ENCODE measurements at places on chromosomes 16 and 17.

GRCh38 chr17:3557768-3558583, at the start of gene TRPV3:
TSS of gene TRPV3 (minus strand) at chr17:3557812. CDS start at chr17:3554850, 2,962 bp downstream.
- H3K4me3 ChIP-seq, result no peak within 1 kb of the TSS
- no peaks in the 10 kb centered on the region for H3K36me3 ChIP-seq
- H3K4me1 ChIP-seq, result peaks cover 12% of the 10 kb centered on the region
- no peak for DNase-seq
- H3K27me3 ChIP-seq, result peaks cover 20% of the 10 kb centered on the region
- peak within 1 kb of the TSS; percentile 51 for H3K27ac ChIP-seq

DNA sequence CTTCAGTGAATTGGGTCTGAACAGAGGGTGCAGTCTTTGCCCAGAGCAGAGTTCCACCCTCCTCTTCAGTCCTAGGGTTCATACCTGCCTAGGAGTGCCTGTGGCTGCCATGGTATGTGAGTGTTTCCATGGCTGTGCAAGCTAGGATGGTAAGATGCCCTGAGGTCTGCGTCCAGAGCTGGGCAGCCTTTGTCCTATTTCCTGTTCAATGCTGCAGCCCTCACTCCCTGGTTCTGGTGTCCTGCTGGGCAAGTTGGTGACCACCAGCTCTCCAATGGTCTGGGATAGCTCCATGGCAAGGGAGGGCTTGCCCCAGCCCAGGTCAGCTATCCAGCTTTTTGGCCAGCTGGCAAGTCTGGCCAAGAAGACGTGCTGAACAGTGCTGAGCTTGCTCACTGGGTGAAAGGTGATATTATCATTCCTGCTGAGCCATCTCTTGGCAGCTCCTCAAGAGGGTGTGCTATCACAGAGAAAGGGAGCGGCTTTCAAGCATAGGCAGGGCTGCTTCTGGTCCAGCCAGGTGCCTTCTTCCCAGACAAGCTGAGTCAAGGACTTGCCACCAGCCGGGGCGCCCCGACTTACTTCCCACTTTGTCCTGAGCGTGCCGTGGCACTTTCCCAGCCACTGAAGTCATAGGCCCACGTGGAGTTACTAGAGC, 13.0 kb upstream of the NFATC3 start:
- H3K4me3 ChIP-seq, result no peak overlapping the region
- DNase-seq, result no peak
- H3K4me1 ChIP-seq, result peaks cover 27% of the 10 kb centered on the region
- H3K27me3 ChIP-seq, result peaks cover 3% of the 10 kb centered on the region
- peaks cover 59% of the 10 kb centered on the region for H3K36me3 ChIP-seq

DNA sequence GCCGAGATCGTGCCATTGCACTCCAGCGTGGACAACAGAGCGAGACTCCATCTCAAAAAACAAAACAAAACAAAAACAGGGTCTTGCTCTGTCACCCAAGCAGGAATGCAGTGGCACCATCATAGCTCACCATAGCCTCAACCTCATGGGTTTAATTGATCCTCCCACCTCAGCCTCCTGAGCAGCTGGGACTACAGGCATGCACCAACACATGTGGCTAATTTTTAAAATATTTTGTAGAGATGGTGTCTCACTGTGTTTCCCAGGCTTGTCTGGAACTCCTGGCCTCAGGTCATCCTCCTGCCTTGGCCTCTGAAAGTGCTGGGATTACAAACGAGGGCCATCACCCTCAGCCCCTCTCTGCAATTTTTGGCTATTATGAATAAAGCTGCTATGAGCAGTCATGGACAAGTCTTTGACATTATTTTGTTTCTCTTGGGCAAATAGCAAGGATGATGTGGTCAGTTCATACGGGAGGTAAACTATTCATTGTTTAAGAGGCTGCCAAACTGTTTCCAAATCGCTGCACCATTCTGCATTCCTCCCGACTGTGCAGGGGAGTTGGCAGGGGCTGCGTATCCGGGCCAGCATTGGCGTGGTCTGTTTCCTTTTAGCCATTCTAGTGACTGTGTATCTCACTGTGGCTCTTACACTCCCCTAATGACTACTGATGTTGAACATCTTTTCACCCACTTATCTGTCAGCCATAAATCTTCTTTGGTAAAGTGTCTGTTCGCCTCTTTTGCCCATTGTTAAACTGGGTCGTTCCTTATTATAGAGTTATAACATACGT, 21.1 kb downstream of the EIF4A3 start:
- no peak for DNase-seq
- H3K4me1 ChIP-seq, result peaks cover 16% of the 10 kb centered on the region
- H3K27me3 ChIP-seq, result peaks cover 11% of the 10 kb centered on the region
- H3K27ac ChIP-seq, result no peak overlapping the region
- no peak overlapping the region for H3K4me3 ChIP-seq

DNA sequence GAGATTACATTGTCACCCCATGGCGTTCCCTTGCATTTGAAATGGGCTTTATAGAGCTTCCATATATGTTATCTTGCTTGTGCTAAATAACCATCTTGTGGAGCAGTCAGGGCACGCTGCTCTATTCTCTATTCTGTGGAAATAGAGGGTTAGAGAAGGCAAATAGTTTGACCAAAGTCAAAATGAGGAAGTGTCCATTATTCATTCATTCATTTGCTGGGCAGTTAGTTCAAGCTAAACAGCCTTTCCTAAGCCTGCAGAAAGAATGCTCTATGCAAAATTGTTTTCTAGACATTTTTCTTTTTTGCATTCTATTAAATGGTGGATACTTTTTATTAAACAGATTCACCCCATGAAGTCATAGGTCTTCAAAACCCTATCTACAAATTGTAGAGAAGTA, 67.8 kb upstream of the ELAC2 start:
- H3K4me1 ChIP-seq, result peaks cover 10% of the 10 kb centered on the region
- DNase-seq, result no peak
- peaks cover 12% of the 10 kb centered on the region for H3K27me3 ChIP-seq
- H3K4me3 ChIP-seq, result no peak overlapping the region
- H3K27ac ChIP-seq, result no peak overlapping the region

DNA sequence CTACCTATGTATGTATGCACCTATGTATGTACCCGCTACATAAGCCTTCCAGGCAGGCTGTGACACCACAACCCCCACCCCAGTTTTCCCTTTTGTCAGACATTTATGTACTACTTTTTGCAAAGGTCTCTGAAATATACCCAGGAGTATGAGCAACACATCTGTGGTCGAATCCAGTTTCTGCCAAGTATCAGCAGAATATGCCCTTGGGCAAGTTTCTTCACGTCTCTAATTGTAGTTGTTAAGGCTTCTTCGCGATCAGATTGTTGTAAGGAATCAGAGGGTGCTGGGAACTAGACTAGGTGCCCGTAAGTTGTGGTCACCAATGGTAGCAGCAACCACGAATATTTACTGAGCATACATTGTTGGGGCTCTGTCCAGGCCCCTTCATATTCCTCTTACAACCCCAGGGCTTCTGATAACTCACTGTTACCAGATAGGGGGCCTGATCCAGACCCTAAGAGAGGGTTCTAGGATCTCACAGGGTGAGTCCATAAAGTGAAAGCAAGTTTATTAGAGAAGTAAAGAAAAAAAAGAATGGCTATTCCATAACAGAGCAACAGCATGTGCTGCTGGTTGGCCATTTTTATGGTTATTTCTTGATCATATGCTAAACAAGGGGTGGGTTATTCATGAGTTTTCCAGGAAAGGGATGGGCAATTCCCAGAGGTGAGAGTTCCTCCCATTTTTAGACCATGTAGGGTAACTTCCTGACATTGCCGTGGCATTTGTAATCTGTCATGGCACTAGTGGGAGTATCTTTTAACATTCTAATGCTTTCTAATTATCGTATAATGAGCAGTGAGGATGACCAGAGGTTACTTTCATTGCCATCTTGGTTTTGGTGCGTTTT, 16.6 kb downstream of the NUDT7 start:
- no peak for DNase-seq
- H3K4me3 ChIP-seq, result no peak overlapping the region
- H3K27ac ChIP-seq, result no peak overlapping the region

DNA sequence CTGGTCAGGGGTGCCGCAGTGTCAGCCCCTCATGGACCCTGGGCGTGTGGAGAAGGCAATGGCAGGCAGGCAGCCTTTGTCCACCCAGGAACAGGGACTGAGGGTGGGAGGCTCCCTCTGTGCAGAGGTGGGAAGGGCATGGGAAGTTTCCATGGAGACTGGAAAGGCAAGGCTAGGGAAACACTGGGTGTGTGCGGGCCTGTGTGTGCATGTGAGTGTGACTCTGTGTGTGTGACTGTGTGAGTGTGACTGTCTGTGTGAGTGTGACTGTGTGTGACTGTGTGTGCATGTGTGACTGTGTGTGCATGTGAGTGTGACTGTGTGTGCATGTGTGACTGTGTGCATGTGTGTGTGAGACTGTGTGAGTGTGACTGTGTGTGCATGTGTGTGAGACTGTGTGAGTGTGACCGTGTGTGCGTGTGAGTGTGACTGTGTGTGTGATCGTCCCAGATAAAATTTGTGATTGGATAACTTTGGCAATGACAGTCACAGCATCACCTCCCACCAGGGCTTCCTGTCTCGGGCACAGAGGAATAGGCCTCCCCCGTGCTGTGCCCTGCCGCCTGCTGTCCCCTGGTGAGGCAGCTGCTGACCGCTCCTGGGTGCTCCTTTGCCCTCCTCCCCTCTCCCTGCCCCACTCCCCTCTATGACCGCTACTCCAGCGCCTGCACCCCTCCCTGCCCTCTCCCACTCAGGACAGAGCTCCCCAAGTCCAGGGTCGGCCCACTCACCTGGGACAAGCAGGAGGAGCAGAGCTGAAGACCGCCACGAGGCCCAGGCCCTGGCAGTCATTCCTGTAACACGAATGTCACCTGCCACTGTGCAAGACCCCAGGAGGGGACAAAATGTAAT, 698 bp downstream of the CD300C start:
- peaks cover 14% of the 10 kb centered on the region for H3K4me1 ChIP-seq
- H3K27me3 ChIP-seq, result peaks cover 25% of the 10 kb centered on the region
- no peak overlapping the region for H3K27ac ChIP-seq
- DNase-seq, result no peak

DNA sequence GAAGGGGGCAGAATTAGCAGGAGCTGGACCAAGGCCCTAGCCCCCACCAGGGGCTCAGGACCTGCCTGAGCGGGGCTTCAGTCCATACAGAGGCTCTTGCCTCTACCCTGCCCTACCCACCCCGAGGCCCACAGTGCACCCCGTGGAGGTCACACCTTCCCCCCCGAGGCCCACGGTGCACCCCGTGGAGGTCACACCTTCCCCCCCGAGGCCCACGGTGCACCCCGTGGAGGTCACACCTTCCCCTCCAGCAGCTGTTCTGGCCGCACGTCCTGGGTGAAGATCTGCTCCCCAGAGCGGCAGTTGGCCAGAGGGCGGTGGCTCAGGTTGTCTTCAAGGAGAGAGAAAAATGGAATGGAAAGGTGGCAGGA, 11.4 kb downstream of the CASKIN2 start:
- peaks cover 5% of the 10 kb centered on the region for H3K36me3 ChIP-seq
- H3K4me1 ChIP-seq, result peaks cover 32% of the 10 kb centered on the region

Data from nephron progenitor cell (in vitro differentiated cells).